ENCODE measurements at places on chromosomes 13 and 19.

- DNase-seq: no peak
Measured at GRCh38 chr19:55697698-55698097, 22.7 kb downstream of the EPN1 start.

DNA sequence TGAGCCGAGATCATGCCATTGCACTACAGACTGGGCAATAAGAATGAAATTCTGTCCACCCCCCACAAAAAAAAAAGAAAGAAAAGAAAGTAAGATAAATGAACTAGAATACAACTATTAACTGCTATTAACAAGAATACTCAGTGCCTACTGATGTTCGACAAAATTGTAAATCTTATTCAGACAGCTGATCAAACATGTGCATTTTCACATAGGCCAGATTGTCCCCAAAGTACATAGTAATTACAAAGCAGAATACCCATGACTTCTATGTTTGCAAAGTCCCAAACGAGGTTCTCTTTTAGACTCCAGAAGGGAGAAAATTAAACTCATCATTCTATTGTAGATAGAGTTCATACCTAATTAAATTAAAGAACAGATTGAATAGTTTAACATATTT, 113.4 kb downstream of the UFM1 start:
- DNase-seq: no peak

- DNase-seq: no peak
Measured at GRCh38 chr13:109913186-109913585, 126.8 kb upstream of the IRS2 start.

- DNase-seq: no peak
Measured at GRCh38 chr13:97106323-97106722, 112.0 kb upstream of the OXGR1 start.

- DNase-seq: no peak
Measured at GRCh38 chr13:93786846-93787489, 560.4 kb downstream of the GPC6 start.

GRCh38 chr19:6088602-6089049, 21.7 kb downstream of the RFX2 start:
- peak; percentile 19 for DNase-seq

Data from LoVo (cell line).